ENCODE measurements at places on chromosomes 3 and 15.
A peak's percentile ranks its signal among the peaks of the same experiment; 100 is the strongest.

GRCh38 chr15:78004222-78004727 is 73.2 kb downstream of the TBC1D2B start:
- DNase-seq, result no peak

GRCh38 chr3:11601446-11602238 is 42.1 kb downstream of the VGLL4 start:
- DNase-seq, result peak; percentile 29

DNA sequence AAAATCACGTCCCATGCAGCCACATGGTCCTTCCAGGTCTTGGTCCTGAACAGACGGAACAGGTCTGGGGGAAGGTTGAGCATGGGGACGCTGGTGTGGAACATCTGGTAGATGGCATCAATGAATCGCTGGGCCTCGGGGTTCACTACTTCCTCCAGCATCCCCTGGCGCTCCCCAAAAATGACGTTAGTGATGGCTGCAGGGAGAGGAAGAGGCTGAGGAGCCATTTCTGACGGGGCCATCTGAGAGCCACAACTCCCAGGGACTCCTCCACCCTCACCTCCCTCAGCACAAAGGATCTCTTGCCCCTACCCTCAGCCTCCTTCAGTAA is 23.7 kb downstream of the CYP11A1 start:
- no peak for DNase-seq

- DNase-seq, result peak; percentile 57
Observed at GRCh38 chr15:68479870-68480269, 47.9 kb upstream of the ITGA11 start.

- no peak for DNase-seq
Observed at GRCh38 chr3:48881006-48881405, 17.7 kb downstream of the SLC25A20 start.

GRCh38 chr3:135503065-135503759 is 462.3 kb upstream of the PPP2R3A start:
- DNase-seq, result no peak

GRCh38 chr15:76270876-76271275 is 40.4 kb downstream of the ETFA start:
- no peak for DNase-seq

GRCh38 chr15:61220125-61220524 is 9.0 kb downstream of the RORA start:
- DNase-seq, result no peak

- DNase-seq, result no peak
Observed at GRCh38 chr15:98138910-98139309, 178.4 kb downstream of the ARRDC4 start.

GRCh38 chr15:40330368-40330836 is 6.9 kb downstream of the INAFM2 start:
- DNase-seq, result peak; percentile 55

DNA sequence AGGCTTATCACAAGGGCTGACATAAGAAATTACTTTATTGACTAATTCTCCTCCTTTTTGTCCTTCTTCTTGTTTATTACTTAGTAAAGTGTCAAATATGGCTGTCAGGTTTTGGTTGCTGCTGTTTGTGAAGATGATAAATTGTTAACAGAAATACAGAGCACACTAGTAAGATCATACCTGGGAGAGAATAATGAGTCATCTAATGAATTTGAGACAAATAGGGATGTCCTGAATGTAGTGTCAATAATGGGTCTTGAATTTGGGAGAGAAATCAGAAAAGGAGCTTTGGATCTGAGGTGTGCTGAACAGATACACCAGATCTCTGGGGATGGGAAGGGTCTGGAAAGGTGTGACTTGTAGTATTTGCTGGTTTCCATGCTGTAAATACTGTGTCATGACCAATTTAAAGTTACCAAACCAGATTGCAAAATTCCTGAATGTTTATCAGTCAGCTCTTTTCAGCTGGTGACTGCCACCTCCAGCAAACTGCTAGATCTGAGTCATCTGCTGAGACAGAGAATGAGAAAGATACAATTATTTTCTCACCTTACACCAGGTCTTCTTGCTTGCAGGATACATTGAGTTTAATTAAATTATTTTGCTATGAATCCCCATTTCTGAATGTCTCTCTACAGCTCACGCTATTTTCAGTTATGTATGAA is 76.7 kb upstream of the SATB1 start:
- DNase-seq, result no peak

- no peak for DNase-seq
Observed at GRCh38 chr15:77002954-77003912, 8.3 kb downstream of the PSTPIP1 start.

DNA sequence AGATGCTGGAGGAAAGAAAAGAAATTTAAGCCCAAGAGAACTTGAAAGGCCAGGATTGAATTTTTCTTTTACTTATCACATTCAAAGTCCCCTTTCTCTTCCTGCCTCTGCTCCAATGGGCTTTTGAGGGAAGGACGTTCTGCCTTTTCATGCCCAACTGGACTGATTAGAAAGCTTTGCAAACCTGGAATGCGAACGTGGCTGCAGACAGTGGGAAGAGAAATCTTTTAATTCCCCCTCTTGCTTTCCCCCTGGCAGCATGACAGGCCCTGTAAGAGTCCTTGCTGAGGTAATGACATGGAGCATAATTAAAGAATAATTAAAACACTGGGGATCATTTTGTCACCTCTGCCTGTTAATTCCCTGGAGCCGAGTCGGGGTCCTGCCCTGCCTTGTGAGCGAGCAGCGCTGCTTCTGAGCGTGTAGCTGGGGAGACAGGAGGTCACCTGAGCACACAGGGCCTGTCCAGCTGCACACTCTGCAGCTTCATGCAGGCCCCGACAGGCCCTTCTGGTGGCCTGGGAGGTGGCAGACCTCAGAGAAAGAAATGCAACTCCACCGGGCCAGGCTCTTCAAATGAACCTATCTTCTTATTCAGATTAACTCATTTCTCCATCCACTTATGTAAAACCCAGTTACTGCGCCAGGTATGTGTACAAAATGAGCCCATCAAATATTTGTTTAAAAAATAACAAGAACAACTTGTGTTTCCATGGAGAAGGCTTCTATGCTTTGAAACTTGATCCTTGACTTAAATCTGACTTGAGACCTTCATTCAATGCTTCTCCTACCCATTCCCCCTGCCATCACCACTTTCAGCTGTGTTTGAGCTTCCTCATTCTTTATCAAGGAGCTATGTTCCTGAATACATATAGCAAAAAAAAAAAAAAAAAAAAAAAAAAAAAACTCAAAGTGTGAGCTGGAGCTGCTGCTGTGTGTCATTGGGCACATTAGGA is 628.2 kb upstream of the CFAP20DC start:
- DNase-seq, result no peak

GRCh38 chr3:11655196-11655928 is 11.6 kb upstream of the VGLL4 start:
- DNase-seq, result no peak

- peak; percentile 50 for DNase-seq
Observed at GRCh38 chr3:56955492-56956111, 104.9 kb upstream of the SPATA12 start.

DNA sequence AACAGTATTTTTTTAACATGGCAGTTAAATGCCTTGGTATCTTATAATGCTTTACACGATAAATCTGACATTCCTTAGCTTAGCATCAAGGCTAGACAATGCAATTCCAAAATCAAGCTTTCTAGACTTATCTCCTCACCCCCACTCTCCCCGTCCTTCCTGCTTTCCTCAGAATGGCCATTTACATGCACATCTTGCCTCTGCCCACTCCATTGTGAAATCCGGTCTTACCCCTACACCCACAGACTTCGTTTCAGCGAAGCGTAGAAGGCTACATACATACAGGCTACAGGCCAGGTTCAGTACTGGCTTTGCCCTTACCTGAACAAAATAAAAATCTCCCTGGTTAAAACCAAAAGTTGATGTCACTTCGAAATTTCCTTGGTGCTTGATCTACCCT is 58.6 kb upstream of the SLC12A8 start:
- DNase-seq, result no peak

DNA sequence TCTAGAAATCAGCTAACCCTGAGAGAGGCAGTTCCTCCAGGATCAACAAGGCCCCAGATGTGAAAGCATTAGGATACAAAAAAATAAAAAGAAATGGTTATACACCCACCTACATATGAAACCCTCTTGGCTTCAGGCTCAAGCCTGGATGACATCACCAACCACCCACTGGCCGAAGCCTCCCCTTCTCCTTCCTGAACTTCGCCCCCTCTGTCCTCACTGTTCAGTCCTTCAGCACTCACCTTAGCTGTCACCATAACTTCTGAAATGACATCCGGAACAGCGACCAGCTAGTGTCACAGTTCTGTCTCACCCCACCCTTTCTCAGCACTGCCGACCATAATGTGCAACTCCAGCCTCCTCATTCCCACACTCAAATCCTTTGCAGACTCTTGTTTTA is 98.7 kb downstream of the PLCH1 start:
- no peak for DNase-seq

DNA sequence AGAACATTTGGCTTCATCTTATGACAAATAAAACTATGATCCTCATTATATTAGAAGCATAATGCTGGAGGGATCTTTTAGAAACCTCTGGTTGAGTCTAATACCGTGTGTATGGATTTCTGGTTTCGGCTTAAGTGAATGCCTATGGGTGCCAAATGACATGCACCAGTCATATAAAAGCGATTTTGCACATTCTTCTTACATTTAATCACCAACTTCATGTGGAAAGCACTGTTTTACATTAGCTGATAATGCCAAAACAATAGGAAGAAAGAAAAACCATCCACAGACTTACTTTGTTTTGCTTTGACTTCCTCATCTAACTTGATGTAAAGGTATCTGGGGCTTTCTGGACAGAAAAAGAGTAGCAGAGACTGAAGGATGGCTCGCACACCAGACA is 20.9 kb downstream of the SLC2A2 start:
- no peak for DNase-seq

DNA sequence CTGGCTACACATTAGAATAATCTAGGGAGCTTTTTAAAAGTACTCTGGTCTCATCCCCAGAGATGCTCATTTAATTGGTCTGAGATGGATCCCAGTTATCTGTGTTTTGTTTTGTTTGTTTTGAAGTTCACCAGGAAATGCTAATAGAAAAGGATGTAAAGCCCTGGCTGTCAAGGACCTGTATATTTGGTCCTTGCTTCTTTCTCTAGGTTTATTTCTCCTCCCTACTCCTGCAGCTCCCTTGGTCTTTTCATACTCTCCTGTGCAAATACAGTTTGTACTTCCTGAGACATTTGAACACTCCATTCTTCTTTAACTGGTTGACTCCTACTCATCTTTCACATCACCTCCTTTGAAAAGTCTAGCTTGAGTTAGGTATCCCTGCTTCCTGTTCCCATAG is 3.3 kb downstream of the PIK3CA start:
- no peak for DNase-seq

DNA sequence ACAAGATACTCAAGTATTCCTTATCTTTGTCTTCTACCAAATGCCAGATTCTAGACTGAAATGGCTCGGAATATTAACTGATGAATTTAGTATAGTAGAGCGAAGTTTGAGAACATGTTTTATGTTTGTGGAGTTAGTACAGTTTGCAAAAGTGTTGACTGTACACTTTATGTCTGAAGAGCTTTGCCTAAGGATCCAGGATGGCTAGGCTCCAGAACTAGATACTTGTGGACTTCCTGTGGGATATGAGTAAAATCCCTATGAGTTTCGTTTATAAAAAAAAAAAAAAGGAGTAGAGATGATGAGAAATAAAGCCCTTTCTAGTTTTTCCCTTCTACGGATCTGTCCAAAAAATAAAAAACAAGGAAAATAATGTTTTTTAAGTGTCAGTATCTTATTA is 96.7 kb downstream of the TP63 start:
- no peak for DNase-seq

DNA sequence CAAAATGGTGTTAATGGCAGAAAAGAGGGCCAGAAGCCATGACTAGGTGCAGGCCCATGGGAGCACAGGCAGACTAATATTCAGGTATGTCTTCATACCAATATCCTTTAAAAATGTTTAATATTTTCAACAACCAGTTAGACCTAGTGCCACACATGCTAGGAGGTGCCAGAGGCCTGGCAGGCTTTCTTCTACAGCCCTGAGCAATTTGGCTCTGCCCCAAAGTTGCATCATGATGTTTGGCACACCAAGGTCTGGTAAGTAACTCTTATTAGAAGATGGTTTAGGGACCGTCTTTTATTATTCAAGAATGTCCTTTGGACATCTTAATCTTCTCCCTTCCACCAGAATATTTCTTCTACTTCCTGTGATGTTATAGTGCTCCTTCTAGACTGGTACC is 34.8 kb downstream of the MITF start:
- no peak for DNase-seq

DNA sequence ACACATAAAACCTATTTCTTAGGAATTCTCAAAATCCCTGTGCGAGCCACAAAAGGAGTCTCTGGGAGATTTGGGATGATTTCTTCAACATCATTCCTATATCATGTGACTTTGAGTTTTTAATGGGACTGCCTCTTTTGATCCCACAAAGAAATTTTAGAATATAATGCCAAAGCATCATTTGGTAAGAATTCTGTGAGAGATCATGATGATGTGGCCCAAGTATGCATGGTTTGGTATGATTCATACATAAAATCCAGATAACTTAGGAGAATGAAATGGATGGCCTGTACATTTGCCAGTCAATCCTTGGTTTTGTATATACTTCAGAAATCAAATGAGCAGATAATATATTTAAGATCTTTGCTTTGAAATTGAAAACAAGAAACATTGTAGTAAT is 61.3 kb downstream of the UBE2E2 start:
- peak; percentile 67 for DNase-seq

- no peak for DNase-seq
Observed at GRCh38 chr15:79322945-79323344, 12.0 kb downstream of the TMED3 start.

All from choroid plexus epithelial cell (primary cell).